ENCODE measurements at places on chromosomes 4 and X. TPM values are rescaled to one million over a fixed set of nuclear protein-coding genes. Genes with fewer than 3 reads are reported as not detected.

FGF16 gene
- not detected for total RNA-seq

BMP2K gene
- total RNA-seq, result 24.0 TPM

VCX3A gene
- 0.68 TPM for total RNA-seq

AKAP14 gene
- not detected for total RNA-seq

TKTL1 gene
- 0.91 TPM for total RNA-seq

CMC4 gene
- total RNA-seq, result 4.3 TPM

TCEAL6 gene
- total RNA-seq, result not detected

ADAM29 gene
- not detected for total RNA-seq

APLN gene
- total RNA-seq, result 1.2 TPM

CLCN5 gene
- 16.7 TPM for total RNA-seq

TMPRSS11E gene
- not detected for total RNA-seq

MAOB gene
- total RNA-seq, result 0.93 TPM

P2RY8 gene
- total RNA-seq, result not detected

DNA sequence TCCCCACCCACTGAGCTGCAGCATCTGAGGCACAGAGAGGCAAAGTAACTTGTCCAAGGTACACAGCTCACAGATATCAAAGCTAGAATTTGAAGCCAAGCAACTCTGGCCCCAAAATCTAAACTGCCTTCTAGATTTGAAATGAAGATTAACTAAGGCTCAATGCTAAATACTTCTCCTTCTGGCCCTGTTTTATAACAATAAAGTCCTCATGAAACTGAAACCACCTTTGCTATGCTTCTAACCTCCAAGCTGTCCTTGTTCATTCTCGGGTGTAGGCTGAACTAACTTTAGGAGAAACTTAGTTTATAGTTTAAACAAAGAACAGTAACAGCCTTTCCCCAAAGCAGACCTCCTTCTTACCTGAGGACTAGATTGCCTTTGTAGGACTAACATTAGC is 93.6 kb downstream of the DCTD start:
- no peak for DNase-seq

GRCh38 chr4:10832806-10833628 is 148.4 kb upstream of the CLNK start:
- no peak for DNase-seq

GRCh38 chr4:177251237-177251636 is 58.4 kb upstream of the NEIL3 start:
- DNase-seq, result no peak

- peak; percentile 36 for DNase-seq
Observed at GRCh38 chr4:92303621-92304027, at the start of gene GRID2. TSS of gene GRID2 (plus strand) at chr4:92303966.

GRCh38 chrX:139304471-139304870 is 226.1 kb upstream of the F9 start:
- no peak for DNase-seq

DNA sequence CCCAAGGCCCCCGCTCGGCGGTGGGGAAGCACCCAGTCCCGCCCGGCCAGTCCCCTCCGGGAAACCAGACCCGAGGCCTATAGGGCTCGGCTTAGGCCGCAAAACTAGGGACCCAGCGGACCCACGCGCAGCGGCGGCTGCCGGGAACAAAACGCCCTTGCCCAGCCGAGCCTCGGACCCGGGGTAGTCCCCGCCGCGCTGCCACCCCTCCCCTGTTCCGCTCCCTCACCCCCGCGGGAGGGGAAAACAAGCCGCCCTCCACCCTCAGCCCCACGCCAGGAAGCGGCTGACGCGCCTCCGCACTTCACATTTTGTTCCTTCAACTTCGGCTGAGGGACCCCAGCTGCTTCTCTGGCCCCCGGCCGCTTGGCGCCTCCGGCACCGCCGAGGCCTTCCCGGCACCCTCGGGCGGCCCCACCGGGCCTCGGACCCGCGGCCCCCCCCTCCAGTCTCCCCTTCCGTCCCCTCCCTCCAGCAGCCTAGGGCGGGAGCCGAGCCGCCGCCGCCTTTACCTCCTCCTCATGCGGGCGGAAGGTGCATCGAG is 694 bp downstream of the PDS5A start:
- DNase-seq, result peak; percentile 36

DNA sequence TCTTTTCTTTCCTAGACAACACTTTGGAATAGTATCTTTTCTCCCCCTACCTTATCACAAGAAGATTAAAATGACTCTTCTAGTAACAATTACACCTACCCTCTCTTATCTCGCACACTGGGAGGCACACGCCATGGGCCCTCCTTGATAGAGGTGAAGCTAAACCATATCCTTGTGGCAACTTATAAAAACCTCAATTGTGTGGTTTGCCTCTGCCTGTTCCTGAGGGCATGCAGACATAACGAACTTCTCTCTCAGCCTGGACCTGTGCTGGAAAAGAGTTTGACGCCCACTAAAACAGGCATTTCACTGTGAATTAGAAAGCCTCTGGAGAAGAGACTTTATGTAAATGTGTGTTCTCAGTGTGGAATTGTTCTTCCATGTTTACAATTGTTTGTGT is 141.2 kb downstream of the NDST3 start:
- no peak for DNase-seq

GRCh38 chr4:8345053-8345945 is 75.7 kb downstream of the HTRA3 start:
- DNase-seq, result no peak

GRCh38 chr4:147325571-147325981 is 155.3 kb upstream of the EDNRA start:
- DNase-seq, result no peak

- DNase-seq, result no peak
Observed at GRCh38 chr4:13325744-13326143, 158.4 kb downstream of the RAB28 start.
